PC-3 (cell line): ENCODE measurements at places on chromosomes 3 and 15. TPM values are rescaled to one million over a fixed set of nuclear protein-coding genes. Genes with fewer than 3 reads are reported as not detected.

Gene DNASE1L3
- 0.36 and 0.63 TPM in 2 replicates for total RNA-seq

Gene TERC
- total RNA-seq: 544 and 737 TPM in 2 replicates

Gene SLC15A2
- 0.12 and 0.91 TPM in 2 replicates for total RNA-seq

Gene BBX
- 45.8 and 66.8 TPM in 2 replicates for total RNA-seq

Gene TYRO3
- total RNA-seq: 20.0 and 23.5 TPM in 2 replicates

DNA sequence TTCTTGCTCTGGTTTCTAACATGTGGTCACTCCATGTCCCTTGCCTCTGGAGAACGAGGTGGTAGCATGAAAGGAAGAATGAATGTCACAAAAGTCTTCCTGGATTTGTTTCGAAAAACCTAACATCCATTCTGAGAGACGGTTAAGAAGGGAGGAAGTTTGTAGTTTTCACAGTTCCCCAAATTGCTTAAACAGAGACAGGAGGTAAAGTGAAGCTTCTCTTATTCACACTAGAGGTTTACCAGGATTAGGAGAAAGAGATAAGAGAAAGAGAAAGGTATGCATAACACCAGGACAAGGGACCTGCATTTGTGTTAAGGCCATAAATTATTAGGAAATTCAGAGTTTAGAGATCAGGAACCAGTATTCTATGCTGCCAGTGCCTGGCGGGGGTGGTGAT, 228.1 kb downstream of the CPNE4 start:
- no peak for DNase-seq

- peak; percentile 61 for DNase-seq
These were observed 17.2 kb upstream of the GNB5 start for GRCh38 chr15:52208306-52208946.

DNA sequence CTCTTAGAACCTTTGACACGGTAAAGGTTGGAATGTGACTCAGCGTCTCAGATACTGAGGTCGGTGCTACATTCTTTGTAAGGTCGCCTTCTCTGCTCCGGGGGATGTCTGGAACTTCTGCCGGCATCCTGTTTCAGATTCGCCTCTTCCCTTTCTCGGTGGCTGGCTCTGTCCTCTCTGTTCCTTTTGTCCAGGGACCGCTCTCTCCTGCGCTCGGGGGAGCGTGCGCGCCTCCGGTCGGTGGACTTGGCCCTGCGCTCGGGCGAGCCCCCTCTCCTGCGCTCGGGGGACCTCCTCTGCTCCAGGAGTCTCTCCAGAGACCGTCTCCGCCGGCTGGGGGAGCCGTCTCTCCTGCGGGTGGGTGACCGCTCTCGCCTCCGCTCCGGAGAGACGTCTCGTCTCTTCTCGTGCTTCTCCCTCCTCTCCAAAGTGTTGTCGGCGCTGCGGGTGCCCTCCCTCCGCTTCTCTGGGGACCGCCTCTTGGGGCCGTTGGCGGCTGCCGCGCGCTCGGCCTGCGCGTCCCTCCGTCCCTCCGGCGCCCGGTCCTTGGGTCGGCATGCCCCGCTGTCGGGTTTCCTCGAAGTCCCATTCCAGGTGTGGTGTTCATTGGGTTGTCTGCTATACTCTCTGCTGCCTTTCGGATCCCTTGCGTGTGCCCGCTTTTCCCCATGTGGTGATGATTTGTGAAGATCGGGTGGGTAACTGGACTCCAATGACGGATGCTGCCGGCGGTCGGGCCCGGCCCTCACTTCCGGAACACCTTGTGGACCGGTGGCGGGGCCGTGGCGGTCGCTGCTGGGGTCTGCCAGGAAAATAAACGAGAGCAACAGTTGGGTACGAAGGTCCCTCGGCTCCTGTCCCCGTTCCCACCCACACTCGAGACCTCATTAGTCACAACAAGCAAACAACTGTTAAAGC, 668.8 kb upstream of the ADAMTS9 start:
- DNase-seq: no peak

DNA sequence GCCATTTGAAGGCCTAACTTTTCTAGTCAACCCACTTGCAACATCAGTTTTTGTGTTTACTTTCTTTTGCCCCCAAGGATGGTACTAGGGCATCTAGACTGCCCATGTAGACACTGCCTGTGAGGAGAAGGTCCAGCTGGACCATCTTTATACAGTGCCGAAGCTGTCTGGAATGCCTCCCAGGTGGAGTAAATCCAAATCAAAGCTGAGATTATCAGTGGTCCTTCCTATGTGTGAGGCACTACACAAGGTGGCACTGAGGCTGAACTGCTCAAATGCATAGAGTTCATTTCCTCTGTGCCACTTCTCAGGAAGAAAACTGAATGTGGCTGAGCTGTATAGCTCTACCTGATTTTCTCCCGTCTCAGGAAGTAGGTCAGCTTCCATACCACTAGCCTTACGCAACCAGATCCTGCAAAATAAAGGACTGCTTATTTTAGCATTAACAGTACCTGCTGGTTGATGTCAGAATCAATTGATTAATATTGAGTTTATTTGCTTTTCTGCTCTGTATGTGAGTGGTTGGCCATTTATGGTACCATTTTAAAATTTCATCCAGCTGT, 106.1 kb downstream of the GHSR start:
- no peak for DNase-seq

- no peak for DNase-seq
These were observed 60.8 kb downstream of the RYK start for GRCh38 chr3:134189849-134190248.

DNA sequence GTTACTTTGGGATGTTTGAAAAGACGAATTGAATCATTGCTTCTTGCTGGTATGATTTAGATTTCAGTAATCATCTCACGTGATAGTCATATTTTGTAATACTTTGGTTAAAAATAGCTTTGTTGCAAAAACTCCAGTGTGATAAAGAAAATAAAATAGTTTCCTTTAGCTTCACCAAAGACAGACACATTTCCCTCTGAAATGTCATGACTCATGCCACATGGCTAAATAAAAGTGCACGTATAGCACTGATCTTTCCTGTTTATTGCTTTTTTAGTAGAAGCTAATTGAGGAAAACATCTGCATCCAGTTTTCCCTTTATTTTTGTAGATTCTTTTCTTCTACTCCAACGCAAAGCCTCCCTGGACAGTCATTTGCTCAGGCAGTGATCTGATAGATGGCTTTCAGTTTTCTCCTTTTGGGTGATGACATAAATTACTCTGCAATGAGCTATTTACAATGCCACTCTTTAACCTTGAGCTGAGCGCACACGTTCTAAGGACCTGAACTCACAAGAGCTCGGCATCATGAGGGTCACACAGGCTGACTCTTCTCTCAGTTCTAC, 84.9 kb downstream of the ARNT2 start:
- DNase-seq: peak; percentile 23
